Activated CD8-positive, alpha-beta memory T cell treated with anti-CD3 and anti-CD28 coated beads for 24 hours (primary cell): ENCODE measurements at places on chromosomes 7 and 10.

DNA sequence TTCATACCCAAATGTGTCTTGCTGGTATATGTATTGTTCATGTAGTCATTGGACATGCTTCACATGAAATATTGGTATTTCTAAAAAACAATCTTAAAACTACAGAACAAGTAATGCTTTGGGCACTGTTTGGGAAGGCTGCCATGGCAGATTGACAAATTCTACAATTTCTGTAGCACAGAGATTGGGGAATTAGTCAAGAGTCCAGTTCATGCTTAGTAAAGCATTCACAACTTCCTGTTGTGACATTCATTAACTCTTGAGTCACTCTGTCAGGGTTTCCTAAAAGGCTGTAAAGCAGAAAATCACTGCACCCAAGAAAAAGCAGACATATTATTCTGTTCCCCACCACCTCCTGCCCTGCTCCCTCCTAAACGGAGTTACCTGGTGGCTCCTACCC is 398.9 kb downstream of the PHTF2 start:
- no peak for DNase-seq

DNA sequence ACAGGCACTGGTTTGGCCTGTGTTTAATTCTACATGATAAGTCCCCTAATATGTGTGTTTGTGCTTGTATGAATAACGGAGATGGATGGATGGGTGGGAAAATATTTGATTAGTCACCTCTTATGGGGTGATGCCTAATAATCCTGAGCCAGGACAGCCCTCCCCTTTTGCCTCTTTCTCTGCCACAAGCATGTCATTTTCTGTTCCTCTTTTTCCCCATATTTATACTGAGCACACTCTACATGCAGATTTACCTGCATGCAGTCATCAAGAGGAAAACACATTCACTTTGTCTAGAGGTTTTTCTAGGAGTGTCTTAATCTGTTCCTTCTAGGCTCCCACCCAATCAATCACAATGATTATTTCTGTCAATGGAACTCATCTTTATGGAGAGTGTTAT is 111.6 kb upstream of the TBX20 start:
- DNase-seq = no peak

DNA sequence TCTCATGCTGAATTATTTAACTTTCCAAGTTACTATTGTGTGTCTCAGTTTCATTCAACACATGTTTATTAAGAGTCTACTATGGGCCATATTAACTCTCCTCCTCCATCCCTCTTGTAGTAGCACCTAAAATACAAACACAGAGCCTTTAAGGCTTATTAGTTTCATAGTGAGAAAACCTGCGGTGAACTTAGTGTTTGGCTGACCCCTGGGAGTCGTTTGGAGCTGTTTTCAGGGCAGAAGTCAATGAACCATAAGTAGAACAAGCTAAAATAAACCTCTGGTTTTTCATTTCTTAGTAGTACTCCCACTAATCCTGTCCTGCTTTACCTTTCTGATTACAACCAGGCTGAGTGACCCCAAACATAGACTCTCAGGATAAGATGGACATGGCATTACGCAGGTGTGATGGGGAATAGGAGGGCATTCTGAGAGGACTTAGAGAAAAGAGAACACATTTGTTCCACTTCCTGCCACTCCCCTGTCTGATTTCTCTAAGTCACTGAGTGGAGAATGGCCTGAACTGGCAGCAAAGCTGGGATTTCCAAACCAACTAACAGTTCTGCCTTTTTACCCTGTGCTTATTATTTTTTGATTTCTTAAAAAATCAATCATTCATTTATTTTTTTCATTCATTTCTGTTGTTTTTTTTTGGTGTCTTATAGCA is 74.5 kb downstream of the LRMDA start:
- DNase-seq = no peak

DNA sequence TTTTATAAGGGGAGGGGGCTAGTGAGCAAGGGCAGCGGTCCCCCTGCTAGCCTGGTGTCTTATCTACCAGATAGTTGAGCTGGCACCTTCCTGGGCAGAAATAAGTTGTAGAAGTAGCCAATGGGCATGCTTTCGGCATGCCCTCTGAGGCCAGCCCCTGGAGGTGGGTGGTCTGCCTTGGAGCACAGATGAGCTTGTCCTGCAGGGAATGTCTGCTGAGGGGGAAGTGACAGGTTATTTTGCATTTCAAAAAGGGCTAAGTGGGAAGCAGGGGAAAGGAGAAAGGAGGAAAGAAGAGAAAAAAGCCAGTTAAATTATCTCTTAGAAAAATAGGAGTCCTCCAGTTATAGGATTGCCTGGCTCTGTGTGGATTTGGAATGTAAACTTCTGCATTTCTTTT is 88.9 kb downstream of the GPR26 start:
- DNase-seq = no peak

- no peak for DNase-seq
These were observed 33.8 kb downstream of the TPST1 start for GRCh38 chr7:66238773-66239466.

- no peak for DNase-seq
These were observed 84.8 kb upstream of the PHF14 start for GRCh38 chr7:10888861-10889260.

DNA sequence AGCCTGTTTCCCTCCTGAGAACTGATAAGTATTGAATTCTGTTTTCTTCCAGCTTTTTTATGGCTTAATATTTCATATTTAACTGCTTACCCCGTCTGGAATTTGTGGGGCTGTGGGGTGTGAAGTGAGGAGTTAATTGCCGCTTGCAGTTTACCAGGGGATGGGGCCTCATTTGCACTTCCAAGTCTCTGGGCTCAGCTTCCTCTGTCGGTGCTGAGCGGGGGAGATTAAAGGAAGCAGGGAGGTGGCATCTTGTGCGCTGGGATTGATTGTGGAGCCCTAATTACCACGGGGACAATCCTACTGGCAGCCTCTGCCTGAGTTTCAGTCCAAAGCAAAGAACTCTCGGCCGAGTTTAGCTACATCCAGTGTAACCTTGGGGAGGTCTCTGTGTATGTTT is 33.4 kb downstream of the ELFN1 start:
- DNase-seq = no peak

DNA sequence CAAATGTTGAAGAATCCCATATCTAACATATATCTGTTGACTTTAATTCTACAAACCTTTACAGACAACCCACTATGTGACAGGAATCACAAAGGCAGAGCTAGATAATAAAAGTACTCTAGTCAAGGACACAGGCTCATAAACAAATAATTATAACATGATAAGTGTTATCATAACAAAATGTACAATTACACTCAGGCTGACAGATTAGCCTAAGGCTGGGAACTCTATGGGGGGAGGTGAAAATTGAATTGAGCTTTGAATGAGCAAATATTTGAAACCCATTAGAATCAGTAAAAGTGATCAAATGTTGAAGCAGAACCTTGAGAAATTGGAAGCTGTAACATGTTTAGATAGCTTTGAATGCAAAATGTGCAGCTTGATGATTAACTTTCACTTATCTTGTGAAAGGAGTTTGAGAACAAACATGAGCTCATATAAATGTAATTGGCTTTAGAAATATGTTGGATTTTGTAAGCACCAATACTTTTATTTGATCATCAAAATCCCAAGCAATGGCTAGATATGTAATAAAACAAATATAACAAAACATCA is 970.2 kb downstream of the SORCS3 start:
- DNase-seq = no peak

DNA sequence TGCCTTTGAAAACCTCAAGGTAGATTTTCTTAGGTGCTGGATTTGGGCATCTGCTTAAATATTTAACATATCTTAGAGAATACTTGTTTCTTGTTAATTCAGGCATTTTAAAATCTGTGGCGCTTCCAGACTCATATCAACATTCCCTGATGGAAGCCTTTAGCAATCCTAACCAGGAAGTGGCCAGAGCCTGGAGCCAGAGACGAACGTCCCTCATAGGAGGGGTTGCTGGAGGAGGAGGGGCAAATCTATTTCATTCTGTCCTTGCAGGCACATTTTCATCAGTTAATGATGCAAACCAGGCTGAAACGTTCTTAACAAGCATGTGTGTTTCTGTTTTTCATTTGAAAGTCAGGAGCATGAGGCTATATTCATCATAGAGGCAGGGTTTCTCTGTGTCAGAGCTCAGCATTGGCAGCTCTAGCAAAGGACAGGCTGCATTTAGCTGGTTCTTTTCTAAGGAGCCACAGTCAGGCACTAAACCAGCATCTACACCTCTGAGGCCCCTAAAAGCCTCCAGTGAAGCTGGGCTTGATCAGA is 17.8 kb upstream of the IFIT2 start:
- no peak for DNase-seq

- DNase-seq = peak; percentile 33
These were observed 10.1 kb upstream of the GDF10 start for GRCh38 chr10:47289921-47290320.

DNA sequence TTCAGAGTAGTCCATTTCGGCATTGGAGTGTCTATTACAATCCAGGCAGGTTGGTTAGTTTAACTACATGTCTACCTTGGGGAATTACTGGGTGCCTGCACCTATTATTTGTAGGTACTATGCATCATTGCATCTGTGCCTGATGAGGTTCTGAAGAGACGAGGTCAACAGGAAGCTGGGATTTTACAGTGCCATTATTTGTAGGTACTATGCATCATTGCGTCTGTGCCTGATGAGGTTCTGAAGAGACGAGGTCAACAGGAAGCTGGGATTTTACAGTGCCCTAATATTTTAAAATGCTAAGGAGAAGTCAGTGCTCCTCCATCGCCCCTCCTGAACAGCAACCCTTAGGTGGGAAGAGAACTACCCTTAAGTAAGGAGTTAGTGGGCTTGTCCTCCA is 41.7 kb downstream of the NPY start:
- DNase-seq = no peak

DNA sequence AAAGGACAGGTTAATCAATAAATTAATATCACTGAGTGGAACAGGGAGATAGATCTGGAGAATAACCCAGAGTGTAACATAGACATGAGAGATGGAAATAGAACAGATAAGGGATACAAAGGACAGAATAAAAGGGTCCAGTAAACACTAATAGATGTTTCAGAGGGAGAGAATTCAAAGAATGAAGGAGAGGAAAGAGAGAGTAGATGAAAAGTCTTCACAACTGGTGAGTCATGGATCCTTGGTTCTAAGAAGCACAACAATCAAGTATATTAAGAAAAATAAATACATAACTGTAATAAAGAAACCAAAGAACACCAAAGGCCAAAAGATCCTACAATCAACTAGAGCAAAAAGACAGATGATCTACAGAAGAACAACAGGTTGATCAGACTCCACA is 66.3 kb downstream of the BEND7 start:
- DNase-seq = no peak

GRCh38 chr10:86349940-86350630 is 16.5 kb downstream of the GRID1 start:
- no peak for DNase-seq

- no peak for DNase-seq
These were observed 56.2 kb downstream of the HK1 start for GRCh38 chr10:69334302-69335062.

- no peak for DNase-seq
These were observed 12.5 kb upstream of the CALU start for GRCh38 chr7:128726737-128727072.

DNA sequence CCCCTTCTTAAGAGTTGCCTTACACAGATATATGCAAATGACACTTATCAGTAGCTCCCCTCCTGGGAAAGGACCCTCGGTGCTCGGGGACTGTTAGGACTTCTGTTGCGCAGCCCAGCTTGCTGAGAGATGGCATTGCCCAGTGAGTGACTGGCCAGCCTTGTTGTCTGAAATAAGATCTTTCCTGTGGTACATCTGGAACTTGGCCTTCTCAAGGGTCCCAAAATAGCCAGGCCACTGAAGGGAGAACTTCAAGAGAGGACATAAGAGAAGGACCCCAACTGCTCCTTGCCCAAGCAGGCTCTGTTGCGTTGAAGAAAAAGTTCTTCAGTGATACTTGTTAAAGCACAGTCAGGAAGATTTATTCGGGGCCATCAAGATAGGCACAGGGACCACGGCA is 17.3 kb downstream of the BAG3 start:
- no peak for DNase-seq

DNA sequence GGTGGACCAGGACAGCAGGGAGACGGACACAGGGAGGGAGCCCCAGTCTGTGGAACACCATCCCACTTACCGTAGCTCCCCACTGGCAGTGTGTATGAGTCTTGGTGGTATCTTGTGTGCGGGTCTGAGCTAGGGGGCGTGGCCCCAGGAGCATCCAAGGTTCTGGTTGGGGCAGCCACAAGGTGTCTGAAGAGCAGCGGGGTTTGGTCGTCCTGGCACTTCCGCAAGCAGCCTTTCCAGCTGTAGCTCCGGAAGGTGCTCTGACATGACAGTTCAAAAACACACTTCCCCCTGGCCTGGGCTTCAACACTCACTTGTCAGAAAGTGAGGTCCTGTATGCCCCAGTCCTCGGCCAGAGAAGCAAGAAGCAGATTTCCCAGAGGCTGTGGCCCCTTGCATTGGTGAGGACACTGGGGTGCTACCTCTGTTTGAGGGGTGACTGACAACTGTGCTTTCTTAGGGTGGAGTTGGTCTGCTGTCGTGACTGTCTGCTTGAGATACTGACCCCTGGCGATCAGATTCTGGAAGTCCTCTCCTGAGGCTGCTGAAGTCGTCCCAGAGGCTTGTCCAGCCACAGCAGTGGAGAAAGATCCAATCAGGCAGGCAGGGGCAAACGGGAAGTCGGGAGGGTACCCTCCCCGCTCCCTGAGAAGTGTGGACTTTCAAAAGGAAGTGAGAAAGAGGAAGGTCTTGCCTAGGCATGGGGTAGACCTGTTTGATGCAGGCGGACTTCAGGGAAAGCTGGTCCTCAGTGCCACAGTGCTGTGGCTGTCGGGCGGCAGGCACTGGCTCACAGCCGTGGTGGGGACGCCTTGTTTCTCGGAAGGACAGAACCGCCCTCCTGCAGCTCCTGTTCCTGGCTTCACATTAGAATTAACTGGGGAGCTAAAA is 51.4 kb upstream of the PFKFB3 start:
- DNase-seq = peak; percentile 76

DNA sequence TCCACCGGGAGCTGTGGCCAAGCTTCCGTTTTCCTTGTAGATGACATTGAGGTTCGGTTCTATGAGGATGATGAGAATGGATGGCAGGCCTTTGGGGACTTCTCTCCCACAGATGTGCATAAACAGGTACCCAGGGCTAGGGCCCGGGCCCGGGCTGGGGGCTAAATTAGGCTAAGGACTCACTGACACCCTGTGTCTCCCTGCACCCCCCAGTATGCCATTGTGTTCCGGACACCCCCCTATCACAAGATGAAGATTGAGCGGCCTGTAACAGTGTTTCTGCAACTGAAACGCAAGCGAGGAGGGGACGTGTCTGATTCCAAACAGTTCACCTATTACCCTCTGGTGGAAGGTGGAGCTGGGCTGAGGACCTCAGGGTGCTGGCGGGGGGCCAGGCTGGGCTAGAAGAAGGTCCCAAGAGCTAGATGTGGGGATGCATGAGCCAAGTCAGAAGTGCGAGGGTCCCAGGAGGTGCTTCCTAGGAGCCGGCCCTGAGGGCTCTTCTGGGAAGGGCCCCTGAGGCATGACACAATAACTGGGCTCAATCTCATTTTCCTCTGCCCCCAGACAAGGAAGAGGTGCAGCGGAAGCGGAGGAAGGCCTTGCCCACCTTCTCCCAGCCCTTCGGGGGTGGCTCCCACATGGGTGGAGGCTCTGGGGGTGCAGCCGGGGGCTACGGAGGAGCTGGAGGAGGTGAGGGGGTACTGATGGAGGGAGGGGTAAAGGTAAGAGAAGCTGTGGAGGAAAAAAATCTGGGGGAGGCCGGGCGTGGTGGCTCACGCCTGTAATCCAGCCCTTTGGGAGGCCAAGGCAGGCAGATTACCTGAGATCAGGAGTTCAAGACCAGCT is 2.9 kb downstream of the NFKB2 start:
- no peak for DNase-seq
